ENCODE measurements at places on chromosomes 2 and 18.

DNA sequence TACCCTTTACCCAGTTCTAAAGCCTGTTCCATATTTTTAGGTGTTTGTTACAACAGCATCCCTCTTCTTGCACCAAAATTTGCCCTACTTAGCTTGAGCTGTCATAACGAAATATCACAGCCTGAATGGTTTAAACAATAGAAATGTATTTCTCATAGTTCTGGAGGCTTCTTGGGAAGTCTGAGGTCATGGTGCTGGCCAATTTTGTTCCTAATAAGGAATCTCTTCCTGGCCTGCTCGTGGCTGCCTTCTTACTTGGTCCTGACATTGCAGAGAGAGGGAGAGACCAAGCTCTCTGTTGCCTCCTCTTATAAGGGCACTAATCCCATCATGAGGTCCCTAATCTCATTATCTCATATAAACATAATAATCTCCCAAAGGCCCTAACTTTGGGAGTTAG lies 267.8 kb downstream of the PID1 start:
- DNase-seq, result no peak

GRCh38 chr2:207160115-207160514 lies 5.6 kb downstream of the KLF7 start:
- no peak for DNase-seq

- peak; percentile 19 for DNase-seq
Observed at GRCh38 chr2:234003972-234004617, 46.4 kb upstream of the SPP2 start.

DNA sequence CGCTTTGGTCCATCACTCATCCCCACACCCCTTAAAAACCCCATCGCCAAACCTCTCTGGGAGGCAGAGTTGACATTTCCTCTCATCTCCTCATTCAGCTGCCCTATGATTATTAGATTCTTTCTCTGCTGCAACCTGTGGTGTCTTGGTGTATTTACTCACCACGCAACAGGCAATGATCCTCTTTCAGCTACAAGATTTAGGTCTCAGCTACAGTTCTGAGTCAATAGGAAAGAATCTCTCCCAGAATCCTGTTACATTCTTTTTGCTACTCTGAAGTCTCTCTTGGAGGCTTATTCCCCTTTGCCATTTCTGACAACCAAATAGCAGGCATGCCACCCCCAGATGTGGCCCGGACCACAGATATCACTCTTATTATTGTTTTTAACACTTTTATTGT lies 468.3 kb upstream of the GYPC start:
- DNase-seq, result no peak

- no peak for DNase-seq
Observed at GRCh38 chr2:109164739-109165221, 35.8 kb downstream of the SH3RF3 start.

DNA sequence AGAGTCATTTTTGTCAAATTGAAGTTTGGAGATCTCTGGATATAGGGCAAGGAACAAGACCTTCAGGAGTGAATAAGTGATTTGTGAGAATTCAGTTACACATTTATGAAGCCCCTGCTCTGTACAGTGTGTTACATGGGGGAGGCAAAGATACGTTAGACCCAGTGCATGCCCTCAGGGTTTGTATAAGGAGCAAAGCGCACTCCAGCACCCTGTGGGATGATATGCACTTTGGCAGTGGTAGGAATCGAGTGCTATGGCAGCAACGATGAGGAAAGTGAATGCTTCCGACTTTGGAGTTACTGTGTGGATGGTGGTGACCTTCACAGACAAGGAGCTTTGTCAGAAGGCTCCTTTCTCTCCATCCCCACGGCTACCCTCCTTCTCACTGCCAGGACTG lies 74.3 kb upstream of the ALPP start:
- no peak for DNase-seq

DNA sequence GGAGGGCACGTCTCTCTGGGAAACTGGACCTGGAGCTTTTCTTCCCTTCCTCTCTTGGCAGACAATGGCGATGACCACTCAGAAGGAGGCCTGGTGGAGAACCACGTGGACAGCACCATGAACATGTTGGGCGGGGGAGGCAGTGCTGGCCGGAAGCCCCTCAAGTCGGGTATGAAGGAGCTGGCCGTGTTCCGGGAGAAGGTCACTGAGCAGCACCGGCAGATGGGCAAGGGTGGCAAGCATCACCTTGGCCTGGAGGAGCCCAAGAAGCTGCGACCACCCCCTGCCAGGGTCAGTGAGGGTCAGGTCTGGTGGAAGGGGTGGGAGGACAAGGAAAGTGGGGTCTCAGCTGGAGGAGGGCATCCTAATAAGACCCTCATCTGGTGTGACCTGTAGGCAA lies 27.3 kb downstream of the IGFBP2 start:
- DNase-seq, result no peak

- DNase-seq, result no peak
Observed at GRCh38 chr2:171084128-171084527, 76.6 kb downstream of the TLK1 start.

DNA sequence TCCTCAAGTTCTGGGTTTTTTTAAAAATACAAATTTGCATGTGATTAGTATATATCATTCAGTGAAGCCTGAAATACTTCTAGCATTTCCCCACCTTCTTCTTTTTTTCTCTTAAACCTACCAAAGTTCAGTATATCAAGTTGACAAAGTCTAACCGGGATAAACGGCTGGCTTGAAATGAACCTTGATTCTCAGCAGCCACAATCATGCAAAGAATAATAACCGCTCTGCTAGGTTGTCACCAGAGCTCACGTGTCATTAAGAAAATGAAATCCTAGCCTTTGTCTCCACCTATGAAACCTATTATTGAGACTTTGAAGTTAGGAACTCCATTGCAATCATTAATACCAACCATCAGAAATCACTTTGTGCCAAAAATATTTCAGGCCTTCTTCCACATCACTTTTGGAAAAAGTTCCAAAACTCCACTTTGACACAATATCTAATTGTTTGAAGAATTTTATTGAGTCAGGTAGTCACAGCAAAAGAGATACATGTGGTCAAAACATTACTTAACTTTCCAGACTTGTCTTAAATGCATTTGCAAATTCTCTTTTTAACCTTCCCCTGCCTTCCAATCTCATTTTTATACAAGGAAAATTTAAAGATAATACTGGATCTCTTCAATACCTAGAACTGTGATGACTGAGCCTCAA lies 285.6 kb upstream of the ACVR2A start:
- DNase-seq, result no peak

- no peak for DNase-seq
Observed at GRCh38 chr2:10897956-10898355, 13.8 kb upstream of the KCNF1 start.

- no peak for DNase-seq
Observed at GRCh38 chr2:71428472-71429383, 24.6 kb upstream of the DYSF start.

- DNase-seq, result no peak
Observed at GRCh38 chr2:143263066-143263625, 133.9 kb downstream of the ARHGAP15 start.

DNA sequence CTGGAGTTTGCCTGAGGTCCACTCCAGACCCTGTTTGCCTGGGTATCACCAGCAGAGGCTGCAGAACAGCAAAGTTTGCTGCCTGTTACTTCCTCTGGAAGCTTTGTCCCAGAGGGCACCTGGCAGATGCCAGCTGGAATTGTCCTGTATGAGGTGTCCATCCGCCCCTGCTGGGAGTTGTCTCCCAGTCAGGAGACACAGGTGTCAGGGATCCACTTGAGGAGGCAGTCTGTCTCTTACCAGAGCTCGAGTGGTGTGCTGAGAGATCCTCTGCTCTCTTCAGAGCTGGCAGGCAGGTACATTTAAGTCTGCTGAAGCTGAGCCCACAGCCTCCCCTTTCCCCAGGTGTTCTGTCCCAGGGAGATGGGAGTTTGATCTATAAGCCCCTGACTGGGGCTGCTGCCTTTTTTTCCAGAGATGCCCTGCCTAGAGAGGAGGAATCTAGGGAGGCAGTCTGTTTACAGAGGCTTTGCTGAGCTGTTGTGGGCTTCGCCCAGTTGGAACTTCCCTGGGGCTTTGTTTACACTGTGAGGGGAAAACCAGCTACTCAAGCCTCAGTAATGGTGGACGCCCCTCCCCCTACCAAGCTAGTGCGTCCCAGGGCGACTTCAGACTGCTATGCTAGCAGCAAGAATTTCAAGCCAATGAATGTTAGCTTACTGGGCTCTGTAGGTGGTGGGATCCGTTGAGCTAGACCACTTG lies 34.7 kb downstream of the TFPI start:
- no peak for DNase-seq

Measured in stimulated activated CD8-positive, alpha-beta memory T cell treated with anti-CD3 and anti-CD28 coated beads, Interleukin-2, amount 100 ng/mL, for 48 hours (primary cell).